ENCODE measurements at places on chromosomes 7 and 10.

DNA sequence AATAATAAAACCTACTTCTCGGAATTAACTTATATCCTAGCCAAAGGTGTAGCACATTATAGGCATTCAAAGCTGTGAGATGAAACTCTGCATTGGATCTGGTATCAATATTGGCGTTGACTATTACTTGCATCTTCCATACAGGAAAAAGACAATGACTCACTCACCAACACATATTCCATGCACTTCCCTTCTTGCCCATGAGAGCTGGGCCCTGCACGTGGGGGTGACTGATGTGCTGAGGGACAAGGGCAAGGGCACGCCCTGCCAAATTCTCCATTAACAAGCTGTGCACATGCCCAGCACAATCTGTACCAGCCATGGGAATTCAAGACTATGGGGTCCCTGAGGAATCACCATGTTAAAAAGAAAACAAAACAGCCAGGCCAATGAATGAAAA lies 188.1 kb upstream of the PDE1C start:
- DNase-seq: no peak

GRCh38 chr10:86878983-86879713 lies 78.3 kb downstream of the MMRN2 start:
- no peak for DNase-seq

GRCh38 chr7:97179454-97180104 lies 62.1 kb downstream of the SDHAF3 start:
- DNase-seq: peak; percentile 35

- no peak for DNase-seq
These were observed 121.2 kb downstream of the WDFY4 start for GRCh38 chr10:48805848-48806247.

GRCh38 chr10:9081253-9081652 lies 1026.8 kb downstream of the GATA3 start:
- DNase-seq: no peak

GRCh38 chr10:49225218-49225876 lies 37.2 kb upstream of the TMEM273 start:
- no peak for DNase-seq

DNA sequence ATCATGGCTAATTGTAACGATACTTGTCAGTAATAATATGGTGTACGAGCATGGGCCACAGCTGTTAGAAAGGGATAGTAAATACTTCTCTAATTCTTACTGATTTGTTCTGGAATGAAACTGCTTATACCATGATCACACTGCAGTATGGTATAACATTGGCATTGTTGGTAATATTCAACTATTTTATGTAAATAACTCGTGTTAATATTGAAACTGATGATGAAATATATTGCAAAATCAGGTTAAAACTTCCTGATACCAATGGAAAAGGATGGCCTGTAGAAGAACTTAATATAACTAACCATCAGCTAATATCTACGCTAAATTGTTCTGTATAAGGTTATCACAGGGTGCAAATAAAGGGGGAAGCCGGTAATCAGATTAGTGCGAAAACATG lies 10.3 kb downstream of the OR2A14 start:
- DNase-seq: no peak

DNA sequence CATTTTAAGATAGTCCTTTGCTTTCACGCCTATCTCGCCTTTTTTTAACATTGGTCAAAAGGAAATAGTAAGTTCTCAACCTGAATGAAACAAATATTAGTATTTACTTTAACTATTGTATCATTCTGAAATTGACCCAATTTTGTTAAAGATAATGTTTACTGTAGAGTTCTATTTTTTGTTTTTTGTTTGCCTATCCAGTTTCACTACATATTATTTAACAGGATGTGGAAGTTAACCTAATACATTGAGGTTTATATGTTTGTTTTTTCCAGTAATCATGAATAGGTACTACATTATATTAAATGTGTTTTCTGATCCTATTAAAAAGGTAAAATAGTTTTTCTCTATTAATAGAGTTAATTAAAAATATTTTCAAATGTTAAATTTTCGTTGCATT lies 26.5 kb downstream of the ACSM6 start:
- no peak for DNase-seq

- DNase-seq: no peak
These were observed 412.2 kb upstream of the ZMIZ1 start for GRCh38 chr10:78656417-78657162.

- DNase-seq: no peak
These were observed 7.2 kb downstream of the CDK14 start for GRCh38 chr7:90603346-90603745.

DNA sequence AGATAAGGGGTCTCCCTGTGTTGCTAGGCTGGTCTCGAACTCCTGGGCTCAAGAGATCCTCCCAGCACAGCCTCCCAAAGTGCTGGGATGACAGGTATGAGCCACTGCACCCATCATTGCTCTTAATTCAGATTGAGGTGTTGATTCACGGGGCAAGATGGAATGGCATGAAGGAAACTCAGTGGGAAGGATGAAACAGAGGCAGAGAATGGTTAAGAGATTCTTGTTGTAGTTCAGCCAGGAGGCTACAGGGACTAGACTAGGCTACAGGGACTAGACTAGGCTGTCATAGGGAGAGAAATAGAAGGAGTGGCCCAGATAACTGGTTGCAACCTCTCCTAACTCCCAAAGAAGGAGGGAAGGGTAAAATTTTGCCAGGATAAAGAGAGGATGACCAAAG lies 48.0 kb downstream of the THNSL1 start:
- no peak for DNase-seq

DNA sequence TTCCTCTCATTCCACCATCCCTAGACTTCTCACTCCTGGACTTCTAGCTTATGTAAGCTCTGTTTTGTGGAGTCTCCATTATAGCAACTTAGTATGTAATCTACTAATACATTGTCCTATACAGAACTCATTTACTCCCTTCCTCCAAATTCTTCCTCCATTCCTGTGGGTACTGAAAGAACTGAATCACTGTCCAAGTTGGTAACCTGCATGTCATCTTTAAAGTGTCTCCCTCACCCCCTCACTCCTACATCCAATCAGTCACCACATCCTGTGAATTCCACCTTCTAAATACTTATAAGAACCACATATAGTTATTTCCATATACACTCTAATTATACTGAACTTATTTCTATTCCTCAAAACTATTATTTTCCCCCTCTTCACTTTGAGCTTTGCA lies 20.3 kb downstream of the AASS start:
- no peak for DNase-seq

DNA sequence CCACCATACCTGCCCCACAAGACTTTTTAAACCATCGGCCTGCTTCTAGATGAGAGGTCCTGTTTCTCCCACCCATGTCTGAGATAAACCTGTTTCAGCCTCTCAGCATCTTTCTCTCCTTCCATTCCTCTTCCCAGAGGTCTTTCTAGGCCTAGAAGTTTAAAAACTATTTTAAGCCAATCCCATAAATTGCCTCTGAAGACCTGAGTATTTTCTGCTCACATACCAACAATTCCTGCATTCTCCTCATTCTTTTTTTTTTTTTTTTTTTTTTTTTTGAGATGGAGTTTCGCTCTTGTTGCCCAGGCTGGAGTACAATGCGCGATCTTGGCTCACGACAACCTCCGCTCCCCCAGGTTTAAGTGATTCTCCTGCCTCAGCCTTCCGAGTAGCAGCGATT lies 262.9 kb upstream of the AUTS2 start:
- DNase-seq: no peak

DNA sequence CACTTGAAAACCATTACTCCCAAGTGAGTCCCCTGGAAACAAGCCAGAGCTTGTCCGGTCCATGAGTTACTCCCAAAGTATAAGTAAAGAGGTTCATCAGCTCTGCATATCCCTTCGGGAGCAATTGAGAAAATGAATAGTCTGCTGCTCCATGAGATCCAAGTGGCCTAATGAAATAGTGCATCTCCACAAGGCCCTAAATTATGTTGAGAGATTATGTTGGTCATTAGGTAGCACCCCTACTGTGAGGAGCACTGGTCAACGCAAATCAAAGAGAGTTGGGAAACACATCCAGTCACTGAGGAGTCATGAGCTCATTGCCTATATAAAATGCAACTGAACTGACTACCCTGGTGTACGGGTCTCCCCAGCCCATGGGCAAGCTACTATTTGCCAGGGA lies 205.5 kb upstream of the AOAH start:
- no peak for DNase-seq

GRCh38 chr10:100670828-100671479 lies 74.4 kb upstream of the PAX2 start:
- peak; percentile 81 for DNase-seq

GRCh38 chr7:127690806-127691205 lies 38.8 kb downstream of the SND1 start:
- no peak for DNase-seq

- DNase-seq: no peak
These were observed 3.5 kb upstream of the MYPN start for GRCh38 chr10:68105820-68106219.

DNA sequence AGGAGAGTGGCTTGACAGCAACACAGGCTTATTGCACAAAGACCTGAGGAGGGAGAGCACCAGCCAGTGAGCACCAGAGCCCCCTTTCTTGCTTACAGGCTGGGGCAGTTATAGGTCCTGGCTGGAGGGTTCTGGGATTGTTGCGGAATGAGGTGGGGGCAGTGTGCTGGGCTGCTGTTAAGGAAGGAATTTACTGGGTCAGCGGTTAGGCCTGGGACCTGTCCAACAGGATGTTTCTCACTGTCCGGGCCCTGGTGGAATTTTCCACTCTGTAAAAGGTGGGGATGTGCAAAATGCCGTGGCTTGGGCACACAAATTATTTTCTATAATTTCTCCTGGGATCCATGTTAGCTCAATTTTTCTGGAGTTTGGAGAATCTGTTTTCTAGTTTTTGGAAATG lies 757.3 kb downstream of the TYW1 start:
- no peak for DNase-seq

- peak; percentile 61 for DNase-seq
These were observed 57.7 kb upstream of the DNAJB6 start for GRCh38 chr7:157278791-157279724.

- no peak for DNase-seq
These were observed 8.2 kb downstream of the EGFR start for GRCh38 chr7:55026867-55027490.

- DNase-seq: no peak
These were observed 49.8 kb downstream of the KLF6 start for GRCh38 chr10:3735175-3735574.

DNA sequence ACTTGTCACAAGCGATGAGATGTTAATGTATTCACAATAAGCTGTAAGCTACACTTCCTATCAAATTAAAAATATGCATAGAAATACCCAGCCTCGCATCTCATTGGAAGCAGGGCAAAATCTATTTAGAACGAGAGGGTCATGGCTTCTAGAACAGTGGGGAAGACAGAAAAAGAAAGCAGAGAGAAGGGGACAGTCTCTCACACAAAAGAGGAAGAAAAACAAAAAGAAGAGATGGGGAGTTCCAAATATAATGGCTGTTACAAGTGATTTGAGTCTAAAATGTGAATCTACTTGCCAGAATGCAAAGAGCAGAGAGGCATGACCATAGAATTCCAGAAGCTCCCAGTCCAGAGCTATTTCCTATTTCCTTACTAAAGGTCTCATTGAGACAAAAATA lies 13.8 kb downstream of the LRRN3 start:
- DNase-seq: no peak

DNA sequence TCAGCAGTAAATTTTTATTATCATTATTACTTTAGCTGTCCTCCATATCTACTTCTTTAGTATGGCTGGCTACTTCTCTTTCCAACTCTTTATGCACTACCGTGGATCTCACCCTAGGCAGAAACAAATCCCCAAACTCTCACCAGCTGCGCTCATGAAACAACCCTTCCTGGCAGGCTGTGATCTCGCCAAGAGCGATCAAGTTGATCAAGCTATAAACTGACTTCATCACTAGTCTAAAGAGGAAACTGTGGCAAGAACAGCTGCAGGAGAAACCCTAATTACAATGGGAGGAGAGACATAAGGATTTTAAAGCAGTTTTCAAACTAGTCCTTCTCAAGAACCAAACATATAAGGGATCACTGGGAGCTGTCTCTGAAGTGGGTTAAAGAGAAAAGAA lies 160.5 kb upstream of the PRSS58 start:
- DNase-seq: no peak

- DNase-seq: no peak
These were observed 437.8 kb upstream of the NPVF start for GRCh38 chr7:25665903-25666670.

- no peak for DNase-seq
These were observed 174.4 kb downstream of the CUX1 start for GRCh38 chr7:101991860-101992259.

DNA sequence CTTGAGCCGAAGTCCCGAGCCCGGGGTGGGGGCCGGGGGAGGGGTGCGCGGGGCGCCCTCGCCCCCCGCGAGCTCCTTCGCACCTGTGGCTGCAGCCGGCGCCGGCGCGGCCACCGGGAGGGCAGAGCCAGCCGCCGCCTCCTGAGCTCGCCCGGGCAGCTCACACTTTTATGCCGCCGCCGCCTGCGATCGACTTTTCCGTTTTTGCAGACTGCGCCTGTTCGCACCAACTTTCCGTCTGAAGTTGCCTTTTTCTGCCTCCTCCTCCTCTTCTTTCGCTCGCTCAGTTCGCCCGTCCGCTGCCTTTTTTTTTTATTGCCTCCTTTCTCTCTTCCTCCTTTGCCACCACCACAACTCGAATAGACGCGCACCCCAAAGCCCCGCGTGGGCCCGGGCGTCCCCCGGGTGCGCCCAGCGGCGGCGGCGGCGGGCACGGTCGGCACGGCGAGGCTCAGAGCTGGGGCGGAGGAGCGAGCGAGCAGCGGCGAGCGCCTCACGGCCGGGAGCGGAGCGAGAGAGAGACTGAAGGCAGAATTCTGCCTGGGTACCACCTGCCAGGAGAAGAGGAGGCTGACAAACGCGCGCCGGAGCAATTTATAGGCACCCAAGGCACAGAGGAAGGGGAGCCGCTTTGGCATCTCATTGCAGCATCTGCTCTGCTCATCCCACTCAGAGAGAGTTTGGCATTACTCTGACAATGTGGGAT lies at the start of gene C1QL3:
Gene C1QL3, minus strand, starts transcription at position 569 of the 706 bp plus-strand sequence. CDS start 814 bp downstream, outside the sequence.
- DNase-seq: peak; percentile 25

GRCh38 chr7:69677881-69678493 lies 79.7 kb downstream of the AUTS2 start:
- no peak for DNase-seq

DNA sequence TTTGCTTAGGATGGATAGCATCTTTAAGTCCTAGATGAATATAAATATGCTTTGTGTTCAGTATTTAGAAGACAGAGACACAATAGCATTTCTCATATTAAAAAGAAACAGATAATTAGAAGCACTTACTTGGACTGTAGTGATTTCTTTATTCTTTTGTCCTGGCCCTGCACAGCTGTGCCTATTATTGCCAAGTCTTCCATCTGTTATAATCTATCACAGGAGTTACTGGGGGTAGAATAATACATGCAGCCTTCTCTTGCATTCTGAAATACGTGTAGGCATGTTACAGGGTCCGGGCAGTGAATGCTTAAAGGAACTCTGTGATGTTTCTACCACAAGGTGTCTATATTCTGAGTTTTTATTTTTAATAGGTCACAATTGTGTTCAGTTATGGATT lies 461.5 kb upstream of the COBL start:
- no peak for DNase-seq

Data from GM19239 (cell line).